Lower leg skin (tissue), 4 donors: ENCODE measurements at places on chromosomes 5 and 9.

DNA sequence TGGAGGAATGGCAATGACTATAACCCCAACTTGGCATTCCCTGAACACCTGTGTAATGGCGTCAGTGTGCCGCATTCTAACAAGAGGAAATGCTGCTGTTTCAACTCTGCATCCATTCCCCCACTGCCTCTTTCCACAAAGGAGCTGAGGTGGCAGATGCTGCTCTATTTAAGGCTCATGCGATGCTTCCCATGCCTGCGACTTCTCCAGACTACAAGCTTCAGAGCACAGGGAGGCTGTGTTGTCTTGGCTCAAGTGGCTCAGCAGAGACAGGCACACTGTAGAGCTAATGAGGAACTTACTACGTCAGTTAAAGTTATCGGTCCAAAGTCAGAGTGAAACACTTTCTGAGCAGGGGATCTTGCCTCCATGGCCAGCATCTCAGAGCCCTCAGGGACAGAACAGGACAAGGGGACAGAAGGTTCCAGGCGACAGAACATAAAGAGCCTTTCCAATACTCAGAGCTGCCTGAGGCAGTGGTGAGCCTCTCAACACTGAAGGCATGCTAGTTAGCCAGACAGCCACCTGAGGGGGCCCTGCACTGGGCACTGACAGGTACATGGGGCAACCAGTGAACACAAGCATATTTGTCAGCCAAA lies 21.8 kb downstream of the TNIP1 start:
- DNase-seq, result no peak

DNA sequence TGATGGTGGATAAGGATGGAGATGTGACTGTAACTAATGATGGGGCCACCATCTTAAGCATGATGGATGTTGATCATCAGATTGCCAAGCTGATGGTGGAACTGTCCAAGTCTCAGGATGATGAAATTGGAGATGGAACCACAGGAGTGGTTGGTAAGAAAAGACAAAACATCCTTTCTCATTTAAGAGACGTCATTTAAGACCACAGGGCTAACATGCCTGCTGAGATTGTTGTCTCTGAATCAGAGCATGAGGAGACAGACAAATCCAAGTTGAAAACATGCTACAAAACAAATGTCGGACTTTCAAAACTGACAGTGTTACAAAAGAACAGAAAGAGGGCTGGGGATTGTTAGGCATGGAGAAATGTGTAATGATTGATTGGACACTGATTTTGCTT lies 4.6 kb downstream of the CCT5 start:
- DNase-seq, result no peak

GRCh38 chr5:143892271-143892670 lies 80.3 kb downstream of the HMHB1 start:
- DNase-seq, result no peak

GRCh38 chr9:105967797-105968196 lies 273.5 kb downstream of the TMEM38B start:
- DNase-seq, result no peak

- DNase-seq, result no peak
Measured at GRCh38 chr9:123282362-123283047, 14.1 kb upstream of the STRBP start.

GRCh38 chr9:128393145-128393775 lies 22.1 kb downstream of the URM1 start:
- no peak for DNase-seq

GRCh38 chr9:137296670-137297664 lies 5.1 kb downstream of the NRARP start:
- DNase-seq, result no peak

DNA sequence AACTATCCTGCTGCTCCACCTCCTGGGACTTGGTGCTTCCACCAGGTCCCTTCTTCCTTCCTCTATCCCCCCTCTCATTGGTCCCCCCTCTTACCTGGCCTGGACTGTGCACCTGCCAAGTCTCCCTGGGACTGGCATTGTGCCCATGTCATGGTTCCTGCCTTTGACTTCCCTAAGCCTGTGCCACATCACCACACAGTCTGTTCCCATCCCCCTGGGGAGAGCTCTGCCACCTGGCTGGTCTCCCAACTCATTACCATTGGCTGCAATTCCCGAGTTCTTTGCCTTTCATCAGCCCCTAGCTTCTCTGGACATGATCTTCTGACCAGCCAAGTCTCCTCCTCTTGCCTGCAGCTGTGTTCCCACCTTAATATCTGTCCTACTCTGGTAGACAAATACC lies 180.3 kb downstream of the SREK1 start:
- DNase-seq, result no peak

DNA sequence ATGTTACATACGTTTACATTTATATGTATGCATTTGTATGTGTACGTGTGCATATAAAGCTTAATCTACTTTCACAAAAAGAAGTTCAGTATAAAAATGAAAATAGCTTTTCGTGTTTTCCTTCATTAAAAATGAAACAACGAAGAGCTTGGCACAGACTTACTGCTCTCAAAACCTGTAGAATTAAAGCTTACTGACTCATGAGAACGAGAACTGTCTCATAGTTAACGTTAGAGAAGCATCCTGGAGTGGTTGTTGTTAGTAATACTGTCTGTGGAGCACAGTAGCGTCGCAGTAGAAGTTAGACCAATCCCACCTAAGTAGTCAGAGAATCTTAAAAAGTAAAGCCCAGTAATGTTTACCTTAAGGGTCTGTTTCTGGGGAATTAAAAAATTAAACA lies 1.3 kb downstream of the MAT2B start:
- no peak for DNase-seq

DNA sequence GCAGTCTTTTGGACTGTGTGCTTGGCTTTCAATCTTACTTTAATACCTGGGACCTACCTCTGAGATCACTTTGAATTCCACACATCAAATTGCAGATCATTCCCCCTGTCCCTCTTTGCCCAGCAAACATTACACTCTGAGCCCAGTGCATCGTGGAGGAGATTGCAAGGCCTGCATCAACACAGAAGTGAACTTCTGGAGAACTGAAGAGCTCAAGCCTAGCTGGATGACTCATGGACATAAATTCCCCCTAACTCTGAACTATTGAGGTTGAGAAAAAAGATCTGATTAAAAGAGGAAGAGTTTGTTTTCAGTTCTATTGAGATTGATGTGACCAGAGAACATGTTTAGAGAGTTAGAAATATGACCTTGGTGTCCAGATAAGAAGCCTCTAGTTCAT lies 316.0 kb upstream of the DMAC1 start:
- no peak for DNase-seq

- DNase-seq, result no peak
Measured at GRCh38 chr9:27505744-27506161, 18.3 kb upstream of the IFNK start.

GRCh38 chr5:107199756-107200155 lies 471.0 kb downstream of the EFNA5 start:
- no peak for DNase-seq

GRCh38 chr5:41735213-41735612 lies 135.0 kb downstream of the OXCT1 start:
- DNase-seq, result no peak

GRCh38 chr9:19050637-19051591 lies 1.7 kb downstream of the RRAGA start:
- no peak for DNase-seq

- DNase-seq, result no peak
Measured at GRCh38 chr5:142320430-142320738, 4.4 kb downstream of the SPRY4 start.

- peak; percentile 79 for DNase-seq
Measured at GRCh38 chr9:128498911-128499310, 5.6 kb upstream of the GLE1 start.

DNA sequence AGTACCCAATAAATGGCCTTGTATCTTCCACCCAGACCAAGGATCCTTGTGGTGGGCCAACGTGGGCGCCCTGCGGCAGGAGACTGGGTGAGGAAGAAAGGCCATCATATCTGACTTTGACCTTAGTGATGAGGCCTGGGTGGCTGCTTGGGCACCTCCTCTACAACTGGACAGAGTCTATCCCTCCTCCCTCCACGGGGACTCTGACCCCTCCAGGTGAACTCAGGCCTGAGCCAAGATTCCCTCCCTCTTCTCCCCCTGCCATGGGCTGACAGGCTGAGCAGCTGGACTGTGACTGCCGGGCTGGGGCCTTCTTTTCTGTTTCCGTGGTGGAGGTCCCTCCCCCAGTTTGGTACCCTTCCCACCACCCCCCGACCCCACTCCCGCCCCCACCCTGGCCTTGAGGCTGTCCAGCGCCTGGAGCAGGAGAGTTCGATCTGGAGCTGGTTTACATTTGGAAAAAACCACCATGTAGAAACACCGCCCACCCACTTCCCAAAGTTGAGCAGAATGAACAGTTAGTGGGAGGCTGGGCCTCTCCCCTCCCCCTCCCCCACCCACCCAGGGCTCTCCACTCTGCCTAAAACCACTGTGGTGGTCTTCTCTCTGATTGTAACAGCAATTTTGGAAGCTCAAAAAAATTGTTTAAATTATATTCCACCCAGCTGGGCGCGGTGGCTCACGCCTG lies 1.2 kb upstream of the PHYHD1 start:
- DNase-seq, result no peak

- DNase-seq, result peak; percentile 19
Measured at GRCh38 chr5:40605295-40605958, 74.3 kb upstream of the PTGER4 start.

DNA sequence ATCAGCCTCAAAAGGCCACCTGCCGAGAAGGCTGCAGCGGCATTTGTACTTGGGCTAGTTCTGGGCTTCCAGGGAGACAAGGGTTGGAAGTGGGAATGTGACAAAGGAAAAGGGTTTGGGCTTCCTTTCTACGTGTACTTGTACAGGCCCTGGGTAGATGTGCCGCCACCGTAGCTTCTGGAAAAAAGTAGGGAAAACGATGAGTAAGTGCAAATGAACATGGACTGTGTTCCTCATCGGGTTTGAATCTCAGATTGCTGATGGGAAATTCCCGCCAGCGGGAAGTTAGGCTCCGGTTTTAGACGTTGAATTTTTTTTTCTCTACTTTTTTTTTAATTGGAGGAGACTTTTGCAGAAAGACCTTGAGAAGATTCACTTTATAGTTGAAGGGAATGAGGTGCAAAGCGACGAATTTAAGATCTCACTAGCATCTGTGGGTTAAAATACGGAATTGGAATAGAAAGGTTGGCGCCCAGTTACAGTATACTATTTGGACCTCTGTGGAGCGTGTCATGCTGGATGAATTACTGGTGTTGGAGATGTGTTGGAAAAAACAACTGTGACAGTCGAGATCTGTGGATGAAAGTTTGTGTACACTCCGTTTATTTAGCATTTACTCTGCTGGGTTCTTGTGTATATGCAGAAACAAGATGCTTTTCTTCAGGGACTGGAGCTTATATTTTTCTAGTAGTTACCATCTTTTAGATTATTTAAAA lies 1.2 kb downstream of the G3BP1 start:
- no peak for DNase-seq

DNA sequence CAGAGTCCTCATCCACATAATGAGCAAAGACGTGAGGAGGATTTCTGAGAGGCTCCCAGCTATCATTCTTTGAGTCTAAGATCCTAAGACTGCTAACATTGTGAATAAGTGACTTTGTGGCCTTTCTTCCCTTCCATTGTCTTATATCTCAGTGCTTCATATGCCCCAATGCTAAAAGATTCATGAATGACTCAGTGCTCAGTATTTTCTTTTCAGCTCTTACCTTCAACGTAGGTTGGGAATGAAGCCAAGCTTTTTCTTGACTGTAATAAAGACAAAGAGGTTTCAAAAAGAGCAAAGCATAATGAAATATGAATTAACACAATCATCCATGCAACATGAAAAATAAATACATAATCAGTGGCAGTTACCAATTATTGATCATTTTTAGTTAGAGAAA lies 146.4 kb downstream of the ENTREP1 start:
- no peak for DNase-seq

GRCh38 chr5:157188270-157188669 lies 7.6 kb downstream of the ITK start:
- DNase-seq, result no peak

GRCh38 chr9:134375430-134376385 lies 49.5 kb downstream of the RXRA start:
- no peak for DNase-seq

GRCh38 chr5:181164076-181164952 lies 16.9 kb downstream of the OR2V2 start:
- DNase-seq, result peak; percentile 28

- no peak for DNase-seq
Measured at GRCh38 chr9:132531710-132532570, 50.5 kb upstream of the BARHL1 start.

DNA sequence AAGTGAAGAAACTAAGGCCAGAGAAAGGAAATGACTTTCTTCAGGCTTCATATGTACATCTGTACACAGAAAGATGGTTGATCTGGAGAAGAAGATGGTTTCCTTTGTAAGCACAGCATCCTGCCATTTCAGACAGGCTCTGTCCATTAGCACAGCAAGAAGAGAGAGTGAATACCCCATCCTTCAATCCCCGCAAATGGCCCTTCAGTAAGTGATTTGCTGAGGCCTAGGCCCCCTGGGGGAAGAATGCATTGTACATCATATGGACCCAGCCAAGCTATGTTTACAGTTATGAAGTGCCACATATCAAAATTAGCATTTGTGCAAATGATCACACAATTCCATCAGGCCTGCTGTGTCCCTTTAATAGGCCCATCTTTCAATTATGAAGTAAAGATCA lies 657.4 kb downstream of the BRINP1 start:
- no peak for DNase-seq

DNA sequence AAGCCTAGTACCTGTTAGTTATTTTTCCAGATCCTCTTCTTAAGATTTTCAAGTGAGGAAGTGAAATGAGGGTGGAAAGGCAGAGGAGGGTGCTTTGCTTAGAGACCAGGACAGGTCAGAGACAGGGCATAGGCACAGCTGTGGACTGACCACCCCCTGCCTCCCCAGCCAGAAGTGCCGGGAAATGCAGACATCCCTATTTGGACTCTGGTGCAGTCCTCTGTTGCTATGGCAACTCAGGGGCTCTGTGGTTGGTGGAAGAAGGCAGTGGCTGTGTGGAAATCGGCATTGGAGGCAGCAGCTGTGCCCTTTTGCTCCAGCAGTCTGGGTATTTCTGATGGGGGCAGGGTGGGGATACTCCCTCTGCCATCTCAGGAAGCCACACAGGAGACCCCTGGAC lies 43.3 kb upstream of the NDFIP1 start:
- DNase-seq, result no peak

DNA sequence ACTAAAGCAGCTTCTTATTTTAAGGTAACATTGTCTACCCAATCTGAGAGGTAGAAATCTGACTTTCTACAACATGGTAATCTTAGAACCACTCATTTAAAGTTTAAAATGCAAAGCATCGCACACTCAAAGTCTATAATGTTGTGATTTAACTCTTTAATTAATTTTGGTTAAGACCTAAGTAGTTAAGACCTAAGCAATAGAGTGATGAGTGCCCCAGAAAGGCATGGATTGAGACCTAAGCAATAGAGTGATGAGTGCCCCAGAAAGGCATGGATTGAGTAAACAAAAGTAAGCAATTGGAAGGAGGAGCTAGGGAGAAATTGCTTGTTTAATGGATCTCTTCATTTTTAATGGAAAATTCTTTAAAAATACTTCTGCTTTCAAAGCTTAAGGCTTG lies 86.8 kb downstream of the NLN start:
- DNase-seq, result no peak

GRCh38 chr5:180860273-180860886 lies 696 bp downstream of the ZFP62 start:
- DNase-seq, result peak; percentile 84

- no peak for DNase-seq
Measured at GRCh38 chr5:151110122-151110681, 29.4 kb upstream of the TNIP1 start.
